ENCODE measurements at places on chromosomes 2 and 18.

- no peak for DNase-seq
Observed at GRCh38 chr18:26546170-26546874, 2.0 kb downstream of the KCTD1 start.

GRCh38 chr2:72934683-72935610, 17.6 kb downstream of the EMX1 start:
- DNase-seq, result no peak

DNA sequence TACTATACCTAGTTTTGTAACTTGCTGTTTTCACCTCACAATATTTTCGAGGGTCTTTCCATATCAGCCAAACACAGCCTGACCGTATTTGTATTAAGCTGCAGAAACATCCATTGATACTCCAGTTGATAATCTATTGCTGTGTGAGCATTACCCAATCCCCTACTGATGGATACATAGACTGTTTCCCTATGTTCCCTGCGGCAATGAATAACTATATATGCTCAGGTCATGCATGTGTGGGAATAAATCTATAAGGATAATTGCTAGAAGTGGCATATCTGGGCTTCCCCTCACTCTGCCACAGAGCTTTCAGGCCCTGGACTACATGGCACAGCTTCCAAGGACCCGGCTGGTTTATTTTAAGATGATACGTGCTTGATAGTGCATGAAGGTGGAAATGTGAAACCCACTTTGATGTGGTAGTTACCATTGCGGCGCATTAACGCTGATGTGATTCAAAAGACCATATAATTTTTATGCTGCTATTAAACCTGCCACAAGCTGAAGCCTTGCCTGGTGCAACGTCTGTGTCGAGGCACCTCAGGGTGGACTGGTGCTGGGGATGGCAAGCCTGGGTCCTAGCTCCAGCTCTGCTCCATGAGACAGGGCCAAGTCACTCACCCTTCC, 130.8 kb upstream of the MSH6 start:
- DNase-seq, result no peak

- no peak for DNase-seq
Observed at GRCh38 chr2:10413503-10413902, 34.6 kb downstream of the ODC1 start.

- no peak for DNase-seq
Observed at GRCh38 chr2:231674587-231675338, 33.6 kb upstream of the PTMA start.

- no peak for DNase-seq
Observed at GRCh38 chr2:1995987-1996386, 251.7 kb upstream of the PXDN start.

- DNase-seq, result no peak
Observed at GRCh38 chr2:10197697-10198076, 75.1 kb downstream of the RRM2 start.

GRCh38 chr18:79962311-79962710, 2.1 kb upstream of the HSBP1L1 start:
- no peak for DNase-seq

DNA sequence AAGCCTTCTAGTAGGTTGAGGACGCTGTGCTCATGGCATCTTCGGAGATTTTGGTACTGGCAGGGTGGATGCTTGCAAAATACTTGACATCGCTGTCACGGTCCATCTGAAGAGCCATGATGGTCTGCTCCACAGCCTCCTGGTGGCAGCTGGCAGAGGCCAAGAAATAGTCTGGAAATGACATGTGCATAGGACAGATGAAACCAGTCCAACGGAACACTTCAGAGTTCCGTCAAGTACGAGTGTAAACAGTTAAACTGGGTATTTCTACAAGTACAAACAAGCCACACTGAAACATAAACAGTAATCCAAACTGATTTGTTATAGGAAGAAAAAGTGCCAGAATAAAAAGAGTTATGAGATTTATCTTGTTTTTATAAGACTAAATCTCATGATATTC, 66.6 kb downstream of the PPP4R1 start:
- DNase-seq, result no peak

- peak; percentile 95 for DNase-seq
Observed at GRCh38 chr18:62425465-62426190, 97.2 kb upstream of the ZCCHC2 start.

DNA sequence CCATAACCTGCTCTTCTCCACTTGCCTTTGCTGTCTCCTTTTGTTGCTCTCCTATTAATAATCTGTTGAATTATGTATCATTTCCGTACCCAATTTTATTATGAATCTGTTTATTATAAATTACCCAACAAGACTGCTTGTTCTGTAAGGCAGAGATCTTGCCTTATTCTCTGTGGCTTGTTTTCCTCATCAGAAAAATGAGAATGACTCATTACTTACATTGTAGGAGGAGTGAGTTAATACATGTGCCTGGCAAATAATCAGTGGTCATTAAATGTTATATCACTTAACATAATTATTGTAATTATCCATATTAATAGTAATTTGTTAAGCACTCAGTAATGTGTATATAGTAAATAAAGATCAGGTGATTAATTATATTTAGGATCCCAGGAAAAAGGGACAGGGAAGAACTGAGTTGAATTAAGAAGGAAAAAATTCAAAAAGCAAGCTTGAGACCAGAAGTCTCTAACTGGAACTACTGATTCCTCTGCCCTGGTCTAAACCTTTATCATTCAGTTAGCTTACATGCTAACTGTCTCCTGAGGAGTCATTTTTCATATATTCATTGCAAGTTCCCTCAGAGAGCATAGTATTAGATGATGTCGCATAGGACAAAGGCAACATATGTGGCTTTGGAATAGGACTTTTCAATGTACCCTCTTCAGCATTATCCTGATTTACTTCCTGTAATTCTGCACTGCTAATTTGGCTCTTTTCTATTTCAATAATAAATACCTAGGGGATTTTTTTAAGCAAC, 335.7 kb downstream of the GALNT13 start:
- no peak for DNase-seq

DNA sequence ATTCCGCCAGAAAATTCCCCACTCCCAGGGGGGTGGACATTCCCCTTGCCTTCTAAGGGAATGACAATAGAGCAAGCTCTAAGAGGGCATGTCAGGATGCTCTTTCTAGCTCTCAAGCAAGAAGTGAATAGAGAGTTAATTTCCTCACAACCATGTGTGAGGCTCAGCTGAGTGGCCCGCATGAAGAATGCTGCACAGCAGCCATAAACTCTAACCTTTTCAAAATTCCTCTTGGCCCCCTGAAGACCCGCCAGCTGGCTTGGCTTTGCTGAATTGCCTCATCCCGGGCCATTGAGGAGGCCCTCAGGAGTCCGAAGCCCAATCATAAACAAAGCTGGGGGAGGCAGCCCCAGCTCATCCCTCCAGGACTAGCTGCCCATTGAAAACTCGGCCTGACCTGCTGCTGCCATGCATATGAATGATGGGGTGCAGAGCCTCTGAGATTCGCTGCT, 38.2 kb downstream of the NRP2 start:
- DNase-seq, result no peak

GRCh38 chr2:159146996-159147666, 139.4 kb downstream of the WDSUB1 start:
- no peak for DNase-seq

DNA sequence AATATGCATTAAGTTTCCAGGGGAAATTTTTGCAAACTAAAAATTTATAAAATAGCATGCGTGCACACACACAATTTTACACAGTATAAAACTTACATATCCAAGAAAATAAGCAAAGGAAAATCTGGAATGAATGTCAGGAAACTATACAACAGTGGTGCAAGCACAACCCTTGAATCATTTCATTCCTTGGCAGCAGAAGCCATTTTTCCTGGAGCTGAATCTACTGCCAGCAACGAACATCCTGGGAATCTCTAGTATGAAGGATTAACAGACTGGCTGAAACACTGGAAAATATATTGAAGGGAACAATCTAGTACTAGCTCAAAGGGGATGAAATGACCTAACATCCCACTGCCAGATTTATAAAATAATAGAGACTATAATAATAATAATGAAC, 235.3 kb downstream of the DYM start:
- DNase-seq, result no peak

- no peak for DNase-seq
Observed at GRCh38 chr2:185578322-185578721, 160.3 kb upstream of the FSIP2 start.

DNA sequence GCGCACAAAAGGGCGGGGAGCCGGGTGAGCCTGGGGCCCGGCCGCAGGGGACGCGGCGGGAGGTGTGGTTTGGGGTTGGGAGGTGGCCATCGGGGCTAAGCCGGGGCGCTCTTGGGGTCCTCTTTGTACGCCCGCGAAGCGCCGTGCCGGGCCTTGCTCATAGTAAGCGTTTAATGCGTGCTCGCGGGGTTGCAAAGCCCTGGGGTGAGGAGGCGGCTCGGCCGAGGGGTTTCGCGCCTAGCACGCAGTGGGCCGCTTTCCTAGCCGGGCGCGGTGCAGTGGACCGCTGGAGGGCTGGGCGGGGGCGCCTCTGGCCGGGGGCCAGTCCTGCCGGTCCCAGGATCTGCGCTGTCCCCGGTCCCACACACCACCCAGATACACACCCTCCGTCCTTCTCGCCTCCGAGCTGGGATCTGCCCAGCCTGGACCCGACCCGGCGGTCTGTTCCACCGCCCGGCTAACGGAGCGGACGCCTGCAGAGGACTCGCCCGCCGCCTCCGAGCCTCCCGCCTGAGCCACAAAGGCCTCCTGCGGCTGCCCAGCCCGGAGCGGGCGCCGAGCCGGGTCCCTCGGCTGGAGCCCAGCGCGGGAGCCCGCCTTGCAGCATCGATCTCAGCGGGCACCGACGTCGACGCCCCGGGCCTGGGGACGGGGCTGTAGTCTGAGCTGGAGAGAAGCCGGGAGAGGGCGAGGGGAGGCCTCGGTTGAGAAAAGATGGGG, 564 bp downstream of the DPYSL5 start:
- no peak for DNase-seq

GRCh38 chr2:43454791-43455190, 141.0 kb downstream of the THADA start:
- no peak for DNase-seq

DNA sequence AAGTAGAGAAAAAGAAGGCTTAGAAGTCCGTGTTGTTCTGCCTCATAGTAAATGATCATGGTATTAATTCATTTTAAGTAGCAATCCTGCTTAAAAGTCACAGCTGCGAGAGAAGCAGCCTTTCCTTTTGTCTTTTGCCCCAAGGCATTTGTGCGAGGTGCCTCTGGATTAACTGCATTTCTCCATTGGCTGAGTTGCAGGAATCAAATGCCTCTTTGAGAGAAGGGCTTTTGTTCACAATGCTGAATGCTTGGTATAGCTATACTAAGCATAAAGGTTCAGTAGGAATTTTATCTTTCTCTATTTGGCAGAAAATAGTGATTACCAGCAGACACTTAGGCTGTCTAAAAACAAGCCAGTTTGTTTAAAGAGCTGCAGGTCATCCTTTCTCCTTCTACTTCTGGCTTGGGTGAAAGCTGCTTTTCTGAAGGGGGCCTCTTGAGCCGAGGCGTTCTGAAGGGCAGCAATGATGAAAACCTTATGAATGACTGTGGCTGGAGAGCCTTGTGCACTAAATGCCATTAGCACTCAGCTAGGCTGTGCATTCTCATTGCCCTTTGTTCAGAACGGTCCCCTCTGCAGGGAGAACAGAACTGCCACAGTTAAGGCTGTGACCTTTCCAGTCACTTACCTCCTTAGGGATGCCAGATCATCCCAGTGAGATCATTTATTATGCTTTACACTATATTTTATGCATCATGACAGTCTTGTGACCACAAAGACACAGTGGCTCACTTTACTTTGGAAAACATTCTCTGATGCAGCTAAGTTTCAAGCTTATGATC, 68.8 kb upstream of the TMEM87B start:
- DNase-seq, result no peak

DNA sequence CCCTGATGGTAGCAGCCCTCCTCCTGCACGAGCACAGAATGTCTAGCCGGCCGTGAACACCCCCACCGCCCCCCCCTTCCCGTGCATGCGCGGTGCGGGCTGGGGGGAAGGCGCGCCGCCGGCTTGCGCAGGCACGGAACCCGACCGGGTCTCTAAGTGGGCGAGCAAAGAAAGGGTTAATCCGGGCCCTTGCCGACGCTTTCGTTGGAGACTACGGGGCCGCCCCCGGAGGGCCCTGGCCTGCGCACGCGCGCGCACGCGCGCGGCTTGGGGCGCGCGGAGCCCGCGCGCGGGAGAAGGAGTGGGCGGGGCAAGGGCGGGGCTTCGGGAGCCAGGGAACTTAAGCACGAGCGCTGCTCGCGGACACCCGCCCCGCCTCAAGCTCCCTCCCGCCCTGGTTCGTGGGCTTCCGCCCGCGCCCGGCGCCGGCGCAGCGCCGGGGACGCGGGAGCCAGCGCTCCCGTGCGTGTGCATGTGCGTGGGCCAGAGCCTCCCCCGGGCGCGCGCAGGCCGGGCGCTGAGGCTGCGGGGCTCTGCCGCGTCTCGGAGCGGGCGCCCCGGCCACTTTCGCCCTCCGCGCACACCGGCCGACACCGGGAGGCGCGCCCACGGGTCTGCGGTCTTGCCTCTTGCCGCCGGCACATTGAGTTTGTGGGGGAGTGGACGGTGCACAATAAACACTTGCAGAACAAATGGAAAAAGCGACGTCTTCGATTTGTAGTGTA, 617 bp upstream of the ZBTB14 start:
- DNase-seq, result peak; percentile 78

Data from HFF-Myc (cell line).